A549 treated with Hydrocortisone at 1 μM for 4 hours (cell line): ENCODE measurements at places on chromosomes 5 and 9. TPM values are rescaled to one million over a fixed set of nuclear protein-coding genes. Genes with fewer than 3 reads are reported as not detected.

The CARTPT gene
- not detected in 5 replicates for total RNA-seq

The TMEFF1 gene
- 0.83 to 1.2 TPM (median 1.1 TPM) in 5 replicates for total RNA-seq

The ADAMTS2 gene
- 0.05 to 0.10 TPM (median 0.09 TPM) in 4 of 5 replicates, not detected in the other for total RNA-seq

The HAVCR1 gene
- 25.5 to 50.1 TPM (median 31.2 TPM) in 5 replicates for total RNA-seq

The OTP gene
- total RNA-seq: 0.03 to 0.16 TPM (median 0.13 TPM) in 5 replicates

The RLN2 gene
- 0.18 to 0.29 TPM (median 0.25 TPM) in 4 of 5 replicates, not detected in the other for total RNA-seq

The BTNL8 gene
- not detected in 5 replicates for total RNA-seq

The CDO1 gene
- total RNA-seq: not detected in 5 replicates

The PCDHB11 gene
- 0.03 to 0.08 TPM (median 0.06 TPM) in 5 replicates for total RNA-seq
